Bronchial smooth muscle cell (primary cell): ENCODE measurements at places on chromosomes 11 and 22. TPM values are rescaled to one million over a fixed set of nuclear protein-coding genes. Genes with fewer than 3 reads are reported as not detected.

Gene OLFML1
- total RNA-seq: 7.1 and 16.4 TPM in 2 replicates

Gene NRXN2
- total RNA-seq: 1.0 and 1.4 TPM in 2 replicates

Gene PKNOX2
- 0.32 and 0.77 TPM in 2 replicates for total RNA-seq

Gene SLN
- not detected in 2 replicates for total RNA-seq

Gene OR5B17
- total RNA-seq: not detected in 2 replicates

Gene DCHS1
- 13.7 and 28.4 TPM in 2 replicates for total RNA-seq

Gene NLRP6
- total RNA-seq: under 0.01 TPM in 1 of 2 replicates, not detected in the other

Gene ISX
- total RNA-seq: not detected in 2 replicates

Gene CHRM1
- total RNA-seq: 0.09 TPM in 1 of 2 replicates, not detected in the other

Gene CALCA
- not detected in 2 replicates for total RNA-seq

Gene SNX19
- total RNA-seq: 42.4 and 69.7 TPM in 2 replicates

Gene ZP1
- total RNA-seq: 0.32 TPM in 1 of 2 replicates, not detected in the other

Gene C22orf42
- not detected in 2 replicates for total RNA-seq

Gene MAP6
- 0.86 and 1.3 TPM in 2 replicates for total RNA-seq
